ENCODE measurements at places on chromosomes 11 and 22.

DNA sequence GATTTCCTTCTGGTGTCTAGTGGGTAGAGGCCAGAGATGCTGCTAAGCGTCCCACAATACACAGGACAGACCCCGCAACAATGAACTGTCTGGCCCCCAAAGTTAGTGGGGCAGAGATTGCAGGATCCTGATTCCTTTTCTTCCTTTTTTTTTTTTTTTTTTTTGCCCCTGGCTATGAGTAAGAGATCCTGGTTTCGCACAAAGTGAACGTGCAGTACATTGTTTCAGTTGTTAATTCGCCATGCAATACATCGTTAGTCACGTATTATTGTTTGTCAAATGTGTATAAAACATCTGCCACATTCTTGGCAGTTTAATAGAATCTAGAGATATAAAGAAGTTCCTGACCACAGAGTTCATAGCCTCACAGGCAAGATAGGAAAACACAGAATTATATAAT, 20.2 kb downstream of the ST3GAL4 start:
- DNase-seq: no peak

- no peak for DNase-seq
Measured at GRCh38 chr22:31962387-31963125, 18.2 kb downstream of the YWHAH start.

GRCh38 chr11:88359541-88359940, 22.0 kb upstream of the CTSC start:
- DNase-seq: no peak

- no peak for DNase-seq
Measured at GRCh38 chr11:69721745-69722144, 17.9 kb upstream of the FGF19 start.

DNA sequence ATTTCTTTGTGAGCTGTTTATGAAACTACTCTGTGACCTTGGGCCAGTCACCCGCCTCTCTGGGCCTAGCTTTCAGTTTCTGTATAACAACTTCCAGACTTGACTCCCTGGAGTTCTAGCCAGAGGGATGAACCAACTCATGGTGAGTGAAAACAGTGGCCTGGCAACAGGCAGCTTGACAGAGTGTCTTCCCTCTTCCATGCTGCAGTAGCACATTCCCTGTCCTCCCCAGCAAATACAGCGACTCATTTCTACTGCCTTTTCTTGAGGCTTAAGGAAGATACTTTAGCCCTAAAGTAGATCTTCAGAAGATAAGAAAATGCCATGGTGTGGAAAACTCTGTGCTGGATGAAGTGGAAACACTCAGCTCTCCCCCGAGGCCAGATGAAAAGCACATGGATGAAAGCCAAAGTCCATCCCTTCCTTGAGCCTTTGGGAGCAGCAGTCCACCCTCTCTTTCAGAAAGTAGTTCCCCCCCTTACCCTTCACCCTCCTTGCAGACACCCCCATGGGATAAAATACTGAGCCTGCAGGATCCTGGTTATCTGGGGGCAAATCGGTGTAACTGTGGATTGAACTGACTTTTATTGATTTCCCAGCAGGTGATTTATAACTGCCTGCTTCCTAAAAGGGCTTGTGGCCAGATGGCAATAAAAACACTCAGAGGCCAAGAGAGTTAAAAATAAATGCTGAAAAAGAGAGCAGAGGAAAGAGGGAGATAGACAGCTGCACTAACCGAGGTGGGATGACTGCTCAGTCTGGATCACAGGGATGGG, 24.1 kb downstream of the IRAG1 start:
- DNase-seq: no peak

- no peak for DNase-seq
Measured at GRCh38 chr11:71197096-71197495, 55.3 kb downstream of the SHANK2 start.

GRCh38 chr11:117421041-117421440, 93.4 kb downstream of the CEP164 start:
- no peak for DNase-seq

DNA sequence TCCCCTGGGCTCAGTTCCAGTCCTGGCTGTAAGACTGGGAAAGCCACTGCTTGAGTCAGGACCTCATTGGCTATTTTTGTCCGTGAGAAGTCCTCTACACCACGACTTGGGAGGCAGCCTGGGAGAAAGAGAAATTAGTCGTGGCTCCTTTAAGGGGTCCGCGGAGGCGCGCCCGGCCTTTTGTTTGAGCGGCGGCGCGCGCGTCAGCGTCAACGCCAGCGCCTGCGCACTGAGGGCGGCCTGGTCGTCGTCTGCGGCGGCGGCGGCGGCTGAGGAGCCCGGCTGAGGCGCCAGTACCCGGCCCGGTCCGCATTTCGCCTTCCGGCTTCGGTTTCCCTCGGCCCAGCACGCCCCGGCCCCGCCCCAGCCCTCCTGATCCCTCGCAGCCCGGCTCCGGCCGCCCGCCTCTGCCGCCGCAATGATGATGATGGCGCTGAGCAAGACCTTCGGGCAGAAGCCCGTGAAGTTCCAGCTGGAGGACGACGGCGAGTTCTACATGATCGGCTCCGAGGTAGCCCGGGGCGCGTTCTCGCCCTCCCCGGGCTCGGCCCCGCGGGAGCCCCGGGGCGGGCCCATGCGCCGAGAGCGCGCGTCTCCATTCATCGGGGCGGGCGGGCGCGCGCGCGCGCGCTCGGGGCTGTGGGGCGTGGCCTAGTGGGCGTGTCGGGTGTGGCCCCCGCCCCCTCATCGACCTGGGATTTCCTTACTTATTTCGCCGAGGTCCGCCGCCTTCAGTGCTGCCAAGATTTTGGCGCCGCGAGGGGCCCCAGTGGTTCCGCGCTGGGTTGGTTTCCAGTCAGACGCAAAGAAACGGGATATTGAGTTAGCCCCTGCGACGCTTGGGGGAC, at the start of gene SMARCB1:
TSS of gene SMARCB1 (plus strand) at position 215 of the 848 bp plus-strand sequence. CDS start at position 419, 204 bp downstream.
- DNase-seq: peak; percentile 93

DNA sequence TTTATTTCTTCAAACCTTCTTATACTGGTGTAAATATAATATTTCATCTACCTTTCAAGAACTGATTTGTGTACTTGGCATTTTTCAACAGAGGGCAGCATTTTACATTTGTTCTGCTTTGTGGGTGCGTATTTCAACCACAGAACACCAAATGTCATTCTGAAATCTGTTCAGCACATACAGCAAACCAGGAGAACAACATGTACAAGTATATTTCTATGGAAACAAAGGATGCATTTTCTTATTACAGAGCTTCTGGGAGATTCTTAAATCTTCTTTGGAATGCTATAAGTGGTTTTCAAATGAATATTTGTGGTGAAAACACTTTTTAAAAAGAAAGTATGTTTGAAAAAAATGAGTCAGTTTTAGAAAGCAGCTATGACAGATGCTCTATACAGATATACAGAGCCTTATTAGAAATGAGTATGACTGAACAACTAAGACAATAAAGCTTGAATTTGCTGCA, 946.0 kb downstream of the FAM181B start:
- DNase-seq: peak; percentile 61

DNA sequence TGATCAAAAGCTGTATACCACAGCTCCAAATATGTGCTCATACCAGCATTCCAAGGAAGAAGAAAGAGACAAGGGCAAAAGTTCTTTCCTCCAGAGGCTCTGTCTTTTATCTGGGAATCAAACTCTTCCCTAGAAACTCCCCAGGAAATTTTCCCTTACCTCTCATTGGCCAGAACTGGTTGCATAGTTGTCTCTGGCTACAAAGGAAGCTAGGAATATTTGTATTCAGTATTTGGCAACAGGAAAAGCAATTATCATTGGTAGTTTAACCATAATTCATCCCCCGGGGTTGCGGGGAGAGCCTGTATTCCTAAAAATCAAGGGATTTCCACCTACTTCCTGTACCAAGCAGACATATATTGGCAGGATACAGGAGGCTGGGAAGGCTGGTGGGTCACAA, 10.5 kb upstream of the ZFTA start:
- DNase-seq: no peak

All from CD4-positive, alpha-beta T cell treated with Interleukin-21 for 1 hour (primary cell).